ENCODE measurements at places on chromosomes 6 and 20.

DNA sequence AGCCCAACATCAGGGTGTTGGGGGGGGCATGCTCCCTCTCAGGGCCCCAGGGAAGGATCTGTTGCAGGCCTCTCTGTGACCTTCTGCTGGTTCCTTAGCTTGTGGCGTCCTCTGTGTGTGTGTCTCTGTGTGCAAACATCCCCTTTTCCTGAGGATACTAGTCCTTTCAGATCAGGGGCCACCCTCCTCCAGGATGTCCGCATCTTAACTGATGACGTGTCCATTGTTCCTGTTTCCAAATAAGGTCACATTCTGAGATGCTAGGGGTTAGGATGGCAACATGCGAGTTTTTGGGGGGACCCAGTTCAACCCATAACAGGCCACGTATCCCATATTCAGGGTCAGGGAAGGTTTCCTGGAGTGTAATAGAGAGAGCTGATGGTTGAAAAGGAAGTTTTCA is 40.9 kb downstream of the GMPR start:
- no peak for DNase-seq

DNA sequence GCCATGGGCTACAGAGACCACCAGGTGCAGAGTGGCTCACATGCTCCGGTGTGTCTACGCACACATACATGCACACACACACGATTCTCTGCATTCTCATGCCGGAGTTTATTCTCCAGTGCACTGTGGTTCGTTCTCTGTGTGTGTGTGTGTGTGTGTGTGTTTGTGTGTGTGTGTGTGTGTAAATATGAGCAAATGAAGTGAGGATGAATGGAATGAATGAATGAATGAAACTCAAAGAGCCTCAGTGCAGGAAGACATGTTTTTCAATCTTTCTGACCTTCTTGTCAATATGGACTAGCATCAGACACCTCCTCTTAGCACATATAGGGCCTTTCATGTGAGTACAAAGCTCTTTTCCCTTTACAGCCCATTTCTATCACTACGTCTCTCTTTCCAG is 1.6 kb downstream of the TMEM74B start:
- DNase-seq: no peak

DNA sequence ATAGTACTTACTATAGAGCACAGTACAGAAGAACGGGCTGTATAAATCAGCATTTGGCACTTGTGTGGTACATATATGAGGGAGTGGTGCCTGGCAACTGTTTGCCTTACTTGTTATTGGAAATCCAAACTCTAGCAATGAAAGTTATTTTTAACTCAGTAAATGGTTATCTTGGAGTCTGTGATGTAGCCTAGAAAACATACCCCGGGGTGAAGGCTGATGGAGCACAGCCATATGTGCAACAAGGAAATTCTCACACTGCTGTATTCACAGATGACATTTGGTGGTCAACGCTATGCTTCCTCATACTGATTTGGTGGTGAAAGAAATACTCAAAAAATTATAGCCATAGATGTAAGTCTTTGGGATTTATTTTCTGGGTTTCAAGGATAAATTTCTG is 807.5 kb upstream of the FLRT3 start:
- DNase-seq: no peak

DNA sequence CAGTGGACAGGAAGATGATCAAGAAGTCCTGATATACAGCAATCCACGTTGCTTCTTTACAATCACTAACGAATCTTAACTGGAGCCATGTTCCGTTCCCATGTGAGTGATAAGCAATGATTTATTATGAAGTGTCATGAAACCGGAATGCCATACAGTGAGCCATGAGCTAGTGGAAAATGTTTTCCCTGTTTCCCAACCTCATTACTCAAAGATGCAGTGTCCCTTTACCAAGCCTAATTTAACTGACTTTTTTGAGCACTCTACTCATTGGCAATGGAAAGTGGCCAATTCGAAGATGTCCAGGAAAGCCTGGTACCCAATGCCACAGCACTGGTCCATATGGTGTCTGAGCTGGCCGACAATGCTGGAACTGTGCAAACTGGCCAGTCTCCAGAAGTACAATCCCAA is 148.3 kb downstream of the ZNF217 start:
- no peak for DNase-seq

GRCh38 chr20:18989736-18990474 is 176.3 kb downstream of the SCP2D1 start:
- no peak for DNase-seq

DNA sequence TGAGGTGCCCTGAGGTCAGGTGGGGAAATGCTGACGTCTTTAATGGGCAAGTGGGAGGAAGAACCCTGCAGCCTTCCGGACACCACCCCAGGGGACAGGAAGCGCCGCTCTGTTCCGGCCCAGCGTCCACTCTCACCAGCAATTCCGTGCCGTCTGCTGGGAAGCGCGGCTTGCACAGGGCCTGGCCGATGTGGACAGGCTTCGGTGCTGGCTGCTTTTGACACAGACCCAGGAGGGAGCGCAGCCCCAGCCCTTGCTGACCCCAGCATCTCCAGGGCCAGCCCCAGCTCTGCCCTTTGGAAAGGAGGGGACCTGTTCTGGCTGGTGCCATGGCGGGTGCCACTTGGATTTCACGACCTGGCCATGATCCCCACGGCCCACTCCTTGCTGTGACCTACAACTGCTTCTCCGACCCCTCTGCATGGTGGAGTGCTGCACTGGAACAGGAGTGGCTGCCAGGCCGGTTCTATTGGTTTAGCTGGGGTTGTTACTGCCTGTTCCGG is 123.2 kb downstream of the DLL1 start:
- DNase-seq: no peak

GRCh38 chr20:50259705-50260478 is 69.3 kb downstream of the CEBPB start:
- DNase-seq: no peak

DNA sequence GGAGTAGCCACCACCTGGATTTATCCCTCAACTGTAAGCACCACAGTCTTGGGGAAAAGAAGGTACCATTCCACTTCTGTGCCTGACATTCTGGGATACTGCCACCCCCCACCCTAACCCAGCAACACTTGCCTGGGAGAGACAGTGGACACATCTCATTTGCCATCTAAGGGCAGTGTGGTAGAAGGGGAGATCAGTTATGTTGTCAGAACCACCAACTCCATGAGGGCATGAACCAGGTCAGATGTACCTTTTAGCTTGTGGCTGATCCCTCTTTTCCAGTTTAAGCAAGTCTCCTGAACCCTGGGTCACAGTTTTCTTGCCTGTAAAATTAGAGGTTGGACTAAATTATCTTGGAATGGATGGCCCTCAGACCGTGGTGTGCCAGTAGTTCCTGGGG is 165.5 kb downstream of the SCP2D1 start:
- no peak for DNase-seq

Measured in activated CD8-positive, alpha-beta memory T cell treated with anti-CD3 and anti-CD28 coated beads for 1 hour (primary cell).